ENCODE measurements at places on chromosomes 11 and 22. TPM values are rescaled to one million over a fixed set of nuclear protein-coding genes. Genes with fewer than 3 reads are reported as not detected.

GRCh38 chr11:18974192-18974591, 35.0 kb upstream of the MRGPRX1 start:
- no peak for DNase-seq

DNA sequence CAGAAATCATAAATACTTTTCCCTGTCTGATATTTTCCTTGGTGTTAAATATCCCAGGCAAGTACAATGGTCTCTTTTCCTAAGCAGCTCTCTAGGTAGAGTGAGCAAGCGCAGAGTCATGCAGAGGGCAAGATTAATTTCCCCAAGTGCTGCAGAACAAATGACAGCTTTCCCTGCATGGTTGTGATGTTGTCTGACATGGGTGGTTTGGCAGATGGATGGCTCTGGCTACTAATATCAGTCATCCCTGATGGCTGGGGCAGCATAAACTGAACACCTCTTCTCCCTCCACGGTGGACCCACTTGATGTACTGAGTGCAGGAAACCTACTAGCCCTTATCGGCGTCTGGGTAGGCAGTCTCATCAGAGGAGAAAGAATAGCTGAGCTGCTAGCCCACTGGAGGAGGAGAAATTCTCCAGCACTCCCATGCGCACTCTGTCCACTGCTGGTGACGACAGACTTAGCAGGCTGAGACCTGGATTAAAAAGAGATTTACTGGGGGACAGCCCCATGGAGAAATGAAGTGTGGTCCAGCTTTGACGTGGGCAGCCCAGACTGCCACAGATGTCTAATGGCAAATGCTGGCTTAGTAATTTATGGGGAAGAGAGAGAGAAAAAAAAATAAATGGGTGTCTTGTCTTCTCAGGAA, 202.9 kb downstream of the DBX1 start:
- no peak for DNase-seq

DNA sequence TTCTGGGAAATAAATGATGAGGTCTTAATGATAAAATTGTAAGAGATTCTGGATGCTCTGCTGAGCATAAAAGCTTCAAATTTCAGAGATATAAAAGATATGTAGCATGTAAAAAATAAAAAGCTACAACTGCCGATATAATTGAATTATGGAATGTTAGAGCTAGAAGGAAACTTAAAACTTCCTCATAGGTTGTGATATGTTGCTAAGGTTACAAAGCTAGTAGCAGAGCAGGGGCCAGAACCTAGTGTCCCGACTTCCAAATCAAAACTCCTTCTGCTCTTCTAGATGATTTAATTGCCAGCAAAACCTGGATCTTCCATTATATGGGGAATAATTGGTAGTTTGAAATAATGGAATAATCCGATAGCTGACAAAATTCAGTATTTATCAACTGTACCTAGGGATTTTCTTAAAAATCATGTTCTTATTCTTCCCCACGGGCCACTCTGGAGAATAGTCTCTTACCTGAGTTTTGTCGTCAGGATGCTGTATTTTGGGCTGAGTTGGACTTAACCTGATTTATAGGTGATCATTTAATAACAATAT, at the start of gene ASCL3:
TSS of gene ASCL3 (minus strand) at position 499 of the 549 bp plus-strand sequence. CDS start 4,855 bp downstream, outside the sequence.
- DNase-seq, result no peak

GRCh38 chr11:123654566-123655081, at the start of gene SCN3B:
Gene SCN3B (minus strand): TSS chr11:123654624. CDS start chr11:123653801, 823 bp downstream.
- peak; percentile 63 for DNase-seq

DNA sequence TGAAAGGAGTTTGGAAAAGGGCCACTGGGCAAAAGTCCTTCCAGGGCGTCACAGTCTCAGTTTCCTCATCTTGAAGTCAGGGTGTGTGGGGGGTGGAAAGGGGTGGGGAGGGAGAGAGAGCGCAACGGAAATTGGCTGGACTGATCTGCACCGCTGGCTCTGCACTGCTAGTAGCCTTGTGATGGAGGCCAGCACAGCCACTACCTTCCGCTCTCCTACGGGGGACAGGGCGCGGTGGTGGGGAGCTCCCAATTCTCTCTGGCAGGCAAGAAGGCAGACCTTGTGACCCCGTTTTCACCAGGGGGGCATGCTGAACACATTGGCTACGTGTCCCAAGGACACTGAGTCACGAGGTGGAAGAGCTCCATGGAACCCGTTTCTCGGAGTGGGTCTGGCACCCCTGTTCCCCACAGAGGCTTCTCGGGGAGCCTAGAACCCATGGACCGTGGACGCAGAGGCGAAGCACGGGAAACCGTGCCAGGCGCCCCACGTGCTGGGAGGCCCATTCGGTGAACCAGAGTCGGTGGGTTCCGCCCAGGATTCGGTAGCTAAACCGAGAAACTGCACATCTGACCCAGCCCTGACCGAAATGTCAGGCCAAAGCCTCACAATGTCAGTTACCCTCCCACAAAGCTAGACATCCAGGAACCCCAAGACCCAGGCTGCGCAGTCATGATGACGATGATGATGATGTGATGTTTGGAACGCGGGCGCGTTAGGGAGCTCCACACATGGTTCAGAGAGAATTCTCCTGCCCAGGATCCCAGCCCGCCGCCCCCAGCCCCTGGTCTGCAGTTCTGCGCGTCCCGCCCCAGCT, 28.3 kb upstream of the WNT11 start:
- peak; percentile 76 for DNase-seq

GRCh38 chr11:34890812-34891211, 25.4 kb downstream of the APIP start:
- no peak for DNase-seq

GRCh38 chr11:2298795-2299761, 2.6 kb downstream of the C11orf21 start:
- no peak for DNase-seq

GRCh38 chr11:80930038-80930437, 1489.2 kb upstream of the TENM4 start:
- DNase-seq, result no peak

- peak; percentile 11 for DNase-seq
Observed at GRCh38 chr11:1949302-1949701, 2.2 kb downstream of the MRPL23 start.

- no peak for DNase-seq
Observed at GRCh38 chr11:131108760-131109159, 192.5 kb upstream of the SNX19 start.

- no peak for DNase-seq
Observed at GRCh38 chr11:63592975-63593395, 21.2 kb downstream of the PLAAT3 start.

GRCh38 chr11:63670096-63670432, 1.1 kb downstream of the ATL3 start:
- no peak for DNase-seq

DNA sequence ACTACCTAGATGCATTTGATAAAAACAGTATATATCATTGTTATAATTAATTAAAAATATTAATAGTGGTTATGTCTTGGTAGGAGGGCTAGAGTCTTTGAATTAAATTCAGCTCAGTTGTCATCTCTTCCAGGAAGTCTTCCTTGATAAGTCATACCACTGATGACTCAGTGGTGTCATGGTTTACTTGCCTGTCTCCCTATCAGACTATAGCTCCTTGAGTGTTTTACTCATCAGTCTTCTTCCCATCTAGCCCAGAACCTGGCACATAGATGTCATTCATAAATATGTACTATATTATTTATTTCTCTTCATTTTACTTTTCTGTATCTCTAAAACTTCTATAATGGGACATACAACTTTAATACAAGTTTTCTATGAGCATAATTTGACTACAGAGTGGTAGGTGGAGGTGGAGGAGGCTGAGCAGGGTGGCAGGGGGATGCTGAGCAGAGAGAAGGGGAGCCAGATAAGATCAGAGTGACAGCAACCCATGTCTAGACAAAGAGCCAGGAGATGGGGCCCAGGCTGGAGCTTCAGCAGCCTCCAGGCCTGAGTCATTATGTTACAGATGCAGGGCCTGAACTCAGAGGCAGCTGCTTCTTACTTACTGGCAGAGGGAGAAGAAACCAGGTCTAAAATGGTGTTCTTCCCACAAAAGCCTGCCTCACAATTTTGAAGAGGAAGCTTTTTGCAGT, 82.3 kb upstream of the PHOX2A start:
- no peak for DNase-seq

DNA sequence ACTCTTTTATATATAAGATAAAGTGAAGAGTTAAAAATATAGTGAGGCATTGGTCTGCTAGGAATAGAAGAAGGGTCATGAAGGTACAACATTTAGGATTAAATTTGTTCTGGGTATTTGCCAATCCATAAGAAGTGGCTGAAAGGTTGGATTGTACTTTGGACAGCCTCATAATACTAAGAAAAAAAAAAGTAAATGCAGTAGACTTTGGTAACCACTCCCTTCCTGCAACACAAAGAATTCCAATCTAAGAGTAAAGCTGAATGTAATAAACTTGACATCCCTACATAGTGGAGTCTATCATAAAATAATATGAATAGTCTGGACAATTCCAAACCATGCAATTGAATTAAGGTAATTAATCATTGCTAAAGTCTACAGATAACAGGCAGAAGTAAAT, 2294.4 kb downstream of the LRRC4C start:
- no peak for DNase-seq

DNA sequence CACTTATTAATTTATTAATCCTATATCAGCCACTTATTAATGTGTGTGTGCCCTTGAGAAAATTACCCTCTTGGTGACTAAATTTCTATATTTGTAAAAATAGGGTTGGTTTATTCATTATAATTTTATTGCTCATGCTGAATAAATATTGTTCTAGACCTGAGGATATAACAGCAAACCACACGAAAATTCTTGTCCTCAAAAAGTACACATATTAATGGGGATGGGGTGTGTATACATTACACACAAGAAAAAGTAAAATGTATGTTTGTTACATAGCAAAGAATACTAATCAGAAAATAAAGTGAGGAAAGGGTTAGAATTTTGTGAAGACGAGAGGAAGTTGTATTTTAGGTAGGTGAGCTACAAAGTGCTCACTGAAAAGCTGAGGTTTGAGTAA, 1068.9 kb upstream of the RAG2 start:
- DNase-seq, result no peak

GRCh38 chr22:42299586-42300258, 29.3 kb upstream of the TCF20 start:
- no peak for DNase-seq

- DNase-seq, result no peak
Observed at GRCh38 chr11:31809857-31810778, 1.0 kb downstream of the PAX6 start.

- no peak for DNase-seq
Observed at GRCh38 chr11:71449596-71449995, 1.4 kb upstream of the DHCR7 start.

DNA sequence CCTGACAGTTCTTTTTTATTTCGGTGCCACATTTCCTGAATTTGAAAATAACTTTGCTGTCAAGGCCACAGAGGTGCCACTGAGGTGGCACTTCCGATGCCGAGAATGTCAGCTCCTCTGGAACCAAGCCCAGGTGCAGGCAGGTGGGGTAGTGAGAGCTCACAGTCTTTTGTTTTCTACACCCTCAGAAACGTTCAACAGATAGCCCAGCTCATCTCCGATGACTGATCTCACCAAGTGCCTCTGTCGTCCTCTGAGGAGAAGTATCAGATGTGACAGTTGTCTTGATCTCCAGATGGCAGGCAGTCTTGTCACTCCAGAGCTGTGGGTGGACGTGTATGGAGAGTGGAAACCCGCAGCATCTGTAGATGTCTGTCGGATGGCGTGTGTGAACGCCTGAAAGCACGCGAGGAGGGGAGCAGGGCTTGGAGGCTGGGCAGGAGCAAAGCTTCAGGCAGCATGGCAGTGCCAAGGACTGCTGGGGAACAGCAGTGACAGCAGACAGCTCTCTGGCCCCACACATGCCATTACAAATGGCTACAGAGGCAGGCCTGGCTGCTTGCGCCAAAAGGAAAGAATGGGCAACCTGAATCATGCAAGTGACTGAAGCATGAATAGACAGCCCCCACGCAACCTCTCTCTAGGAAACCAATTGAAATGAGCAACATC, 877.0 kb downstream of the OPCML start:
- no peak for DNase-seq

DNA sequence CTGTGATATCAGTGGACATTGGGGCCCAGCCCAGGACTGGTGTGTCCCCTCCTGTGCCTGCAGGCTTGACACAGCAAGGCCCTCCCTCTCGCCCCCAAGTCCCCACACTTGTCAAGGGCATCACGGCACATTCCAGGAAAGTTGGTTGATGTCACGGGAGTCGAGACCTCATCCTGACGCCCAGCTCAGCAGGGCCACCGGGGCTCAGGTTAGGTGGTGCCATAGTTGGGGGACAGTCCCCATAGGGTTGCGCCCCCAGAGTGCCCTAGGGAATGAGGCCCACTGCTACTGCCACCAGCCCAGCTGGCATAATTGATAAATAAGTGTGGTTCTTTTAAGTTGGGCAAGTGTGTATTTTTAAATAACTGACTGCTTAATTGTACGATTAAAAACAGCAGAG, 28.3 kb upstream of the GRAMD4 start:
- no peak for DNase-seq

DNA sequence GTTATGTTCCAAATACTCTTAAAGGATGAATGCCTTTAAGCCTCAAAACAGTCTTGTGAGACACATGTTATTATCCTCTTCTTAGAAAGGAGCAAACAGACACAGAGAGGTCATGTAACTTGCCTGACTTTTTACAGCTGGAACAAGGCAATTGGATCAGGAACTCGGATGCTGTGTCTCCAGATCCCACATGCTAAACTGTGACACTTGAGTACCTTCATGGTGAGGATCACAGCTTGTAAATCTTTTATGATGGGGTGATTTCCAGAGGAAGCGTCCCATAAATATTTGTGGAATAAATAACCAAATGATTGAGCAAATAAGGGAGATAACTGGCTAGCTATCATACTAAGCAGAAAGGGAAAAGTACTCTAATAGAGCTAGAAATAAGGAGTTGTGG, 171.2 kb downstream of the C11orf91 start:
- DNase-seq, result no peak

GRCh38 chr11:34309965-34310364, 47.8 kb downstream of the ABTB2 start:
- DNase-seq, result no peak

GRCh38 chr22:45129703-45130524, 33.8 kb upstream of the NUP50 start:
- no peak for DNase-seq

- DNase-seq, result no peak
Observed at GRCh38 chr22:23233752-23234408, 53.6 kb downstream of the BCR start.

The RIMBP3B gene
- total RNA-seq, result not detected

The GPHA2 gene
- total RNA-seq, result 0.72 TPM

The SLC22A6 gene
- not detected for total RNA-seq

The PATE2 gene
- total RNA-seq, result not detected

The ARHGAP20 gene
- total RNA-seq, result 1.7 TPM

The TMEM191B gene
- 1.0 TPM for total RNA-seq

The APOBEC3B gene
- 1.3 TPM for total RNA-seq

The BIRC2 gene
- 33.1 TPM for total RNA-seq

The CARNS1 gene
- 0.66 TPM for total RNA-seq

The C11orf97 gene
- not detected for total RNA-seq

The CSKMT gene
- total RNA-seq, result 23.9 TPM

The LRRC10B gene
- 1.4 TPM for total RNA-seq

The MAJIN gene
- not detected for total RNA-seq

The CASP12 gene
- 12.0 TPM for total RNA-seq

The SLC43A3 gene
- 24.3 TPM for total RNA-seq
